ENCODE measurements at places on chromosomes 3 and 15.
A peak's percentile ranks its signal among the peaks of the same experiment; 100 is the strongest.

DNA sequence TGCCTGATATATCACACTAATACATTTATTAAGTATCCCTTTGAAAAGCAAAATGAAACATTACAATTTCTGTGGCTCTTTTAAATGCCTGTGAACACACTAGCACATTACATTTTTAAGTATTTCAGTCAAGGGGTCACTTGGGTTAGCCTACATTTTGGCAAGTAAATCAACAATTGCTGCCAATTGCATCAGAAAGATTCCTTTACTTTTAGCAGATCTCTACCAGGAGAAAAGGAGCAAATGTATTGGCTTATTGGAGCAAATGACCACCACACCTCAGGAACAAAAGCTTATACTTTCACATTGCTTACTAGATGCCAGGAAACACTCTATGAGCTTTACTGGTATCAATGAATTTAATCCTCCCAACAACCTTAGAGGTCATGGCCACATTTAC lies 947.1 kb downstream of the FHIT start:
- no peak for DNase-seq
- no peaks in the 10 kb centered on the region for H3K4me1 ChIP-seq
- no peak overlapping the region for H3K27ac ChIP-seq
- H3K36me3 ChIP-seq, result no peaks in the 10 kb centered on the region
- no peaks in the 10 kb centered on the region for H3K27me3 ChIP-seq

- no peak for DNase-seq
- H3K4me1 ChIP-seq, result peaks cover 14% of the 10 kb centered on the region
- H3K36me3 ChIP-seq, result no peaks in the 10 kb centered on the region
- H3K27ac ChIP-seq, result no peak overlapping the region
- peaks cover 14% of the 10 kb centered on the region for H3K27me3 ChIP-seq
These were observed 115.7 kb downstream of the SEMA5B start for GRCh38 chr3:122911901-122912300.

DNA sequence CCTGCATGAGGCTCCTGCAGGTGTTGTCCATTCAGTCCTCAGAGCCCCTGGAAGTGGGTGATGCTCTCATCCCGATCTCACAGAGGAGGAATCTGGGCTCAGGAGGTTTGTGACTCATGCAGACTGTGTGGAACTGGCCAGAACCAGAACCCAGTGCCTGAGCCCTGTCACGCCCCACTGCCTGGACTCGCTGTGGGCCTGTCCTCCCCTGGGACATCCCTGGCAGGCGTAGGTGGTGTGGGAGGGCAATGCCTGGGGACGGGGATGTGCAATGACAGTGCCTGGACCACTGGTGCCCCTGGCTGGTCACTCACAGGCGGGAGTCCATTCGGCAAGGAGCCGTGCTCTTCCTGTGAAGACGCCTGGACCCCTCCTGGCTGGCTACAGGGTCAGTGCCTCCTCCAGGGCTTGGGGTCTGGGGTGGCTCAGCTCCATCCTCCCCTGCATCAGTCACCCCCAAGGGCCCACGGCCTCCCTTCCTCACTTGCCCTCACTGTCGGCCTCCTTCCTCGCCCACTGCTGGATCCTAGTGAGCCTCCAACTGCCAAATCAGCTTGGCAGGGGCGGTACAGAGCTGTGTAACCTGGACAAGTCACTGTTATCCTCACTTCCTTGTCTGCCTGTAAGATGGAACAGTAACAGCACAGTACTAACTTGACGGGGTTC lies 14.9 kb downstream of the PSTPIP1 start:
- H3K27me3 ChIP-seq, result no peaks in the 10 kb centered on the region
- no peak for DNase-seq
- H3K27ac ChIP-seq, result peak overlapping the region; percentile 36
- H3K36me3 ChIP-seq, result peaks cover 13% of the 10 kb centered on the region
- no peak overlapping the region for H3K4me3 ChIP-seq
- H3K4me1 ChIP-seq, result peaks cover 64% of the 10 kb centered on the region

DNA sequence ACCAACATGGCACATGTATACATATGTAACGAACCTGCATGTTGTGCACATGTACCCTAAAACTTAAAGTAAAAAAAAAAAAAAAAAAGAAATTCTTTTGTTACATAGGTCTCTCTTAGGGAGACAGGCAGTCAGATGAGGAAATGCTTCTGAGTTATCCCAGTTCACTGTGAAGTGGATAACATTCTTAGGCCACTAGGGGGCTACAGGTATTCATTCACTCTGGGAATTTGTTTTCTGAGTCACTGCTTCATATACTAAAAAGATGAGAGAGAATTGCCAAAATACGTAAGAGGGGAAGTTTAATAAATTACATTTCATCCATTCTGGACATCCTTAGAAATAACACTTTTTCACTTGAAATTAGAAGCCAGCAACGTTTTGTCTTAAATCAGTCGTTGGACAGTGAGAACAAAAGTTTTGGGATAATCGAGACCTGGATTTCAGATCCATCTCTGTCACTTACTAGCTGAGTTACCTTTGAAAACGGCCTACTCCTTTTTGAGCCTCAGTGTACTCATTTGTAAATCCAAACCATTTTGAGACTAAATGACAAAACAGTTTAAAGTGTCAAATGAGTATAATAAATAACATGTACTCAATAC lies 738.4 kb upstream of the ALCAM start:
- DNase-seq, result no peak
- H3K36me3 ChIP-seq, result no peaks in the 10 kb centered on the region
- no peak overlapping the region for H3K27ac ChIP-seq
- H3K4me1 ChIP-seq, result peaks cover 5% of the 10 kb centered on the region
- H3K4me3 ChIP-seq, result no peak overlapping the region

- H3K4me1 ChIP-seq, result peaks cover 27% of the 10 kb centered on the region
- DNase-seq, result no peak
- H3K4me3 ChIP-seq, result no peak overlapping the region
- H3K27me3 ChIP-seq, result no peaks in the 10 kb centered on the region
- no peak overlapping the region for H3K27ac ChIP-seq
These were observed 60.1 kb downstream of the VGLL4 start for GRCh38 chr3:11583638-11584046.

DNA sequence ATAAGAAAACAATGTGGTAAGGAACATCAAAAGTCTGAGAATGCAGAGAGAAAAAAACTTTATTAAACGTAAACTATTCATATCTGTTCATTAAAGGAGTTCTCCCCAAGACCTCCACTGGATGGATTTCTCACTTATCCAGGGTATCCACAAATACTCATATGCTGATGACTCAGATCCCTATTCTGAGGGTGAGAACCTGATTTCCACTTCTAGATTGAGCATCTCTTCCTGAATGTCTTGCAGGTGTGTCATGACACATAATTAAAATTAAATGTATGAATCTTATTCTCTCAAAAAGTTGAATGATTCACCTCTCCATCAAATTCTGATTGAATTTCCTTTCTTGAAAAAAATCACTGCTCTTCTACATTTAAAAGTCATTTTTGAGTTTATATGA lies 199.9 kb downstream of the MFSD1 start:
- no peak for DNase-seq
- no peaks in the 10 kb centered on the region for H3K4me1 ChIP-seq
- H3K36me3 ChIP-seq, result no peaks in the 10 kb centered on the region
- H3K4me3 ChIP-seq, result no peak overlapping the region
- no peak overlapping the region for H3K27ac ChIP-seq
- H3K27me3 ChIP-seq, result no peaks in the 10 kb centered on the region

DNA sequence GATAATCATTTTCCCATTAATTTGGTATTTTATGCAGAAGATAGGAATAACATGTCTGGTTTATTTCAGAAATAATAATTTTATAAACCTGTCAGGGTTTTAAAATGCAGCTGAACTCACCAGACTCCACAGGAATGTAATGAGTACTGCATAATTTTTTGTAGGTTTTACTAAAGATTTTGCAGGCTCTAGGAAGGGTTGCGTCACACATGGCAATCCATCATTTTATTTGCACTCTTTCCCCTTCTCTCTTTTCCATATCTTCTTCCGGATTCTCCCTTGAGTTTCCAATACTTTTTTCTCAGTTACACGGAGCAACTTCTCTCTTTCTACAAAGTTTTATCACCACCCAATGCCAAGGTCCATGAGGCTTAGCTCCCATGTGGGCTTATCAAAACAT lies 234.7 kb downstream of the NFKBIZ start:
- H3K27me3 ChIP-seq, result no peaks in the 10 kb centered on the region
- H3K4me3 ChIP-seq, result no peak overlapping the region
- H3K36me3 ChIP-seq, result no peaks in the 10 kb centered on the region
- peaks cover 28% of the 10 kb centered on the region for H3K4me1 ChIP-seq

DNA sequence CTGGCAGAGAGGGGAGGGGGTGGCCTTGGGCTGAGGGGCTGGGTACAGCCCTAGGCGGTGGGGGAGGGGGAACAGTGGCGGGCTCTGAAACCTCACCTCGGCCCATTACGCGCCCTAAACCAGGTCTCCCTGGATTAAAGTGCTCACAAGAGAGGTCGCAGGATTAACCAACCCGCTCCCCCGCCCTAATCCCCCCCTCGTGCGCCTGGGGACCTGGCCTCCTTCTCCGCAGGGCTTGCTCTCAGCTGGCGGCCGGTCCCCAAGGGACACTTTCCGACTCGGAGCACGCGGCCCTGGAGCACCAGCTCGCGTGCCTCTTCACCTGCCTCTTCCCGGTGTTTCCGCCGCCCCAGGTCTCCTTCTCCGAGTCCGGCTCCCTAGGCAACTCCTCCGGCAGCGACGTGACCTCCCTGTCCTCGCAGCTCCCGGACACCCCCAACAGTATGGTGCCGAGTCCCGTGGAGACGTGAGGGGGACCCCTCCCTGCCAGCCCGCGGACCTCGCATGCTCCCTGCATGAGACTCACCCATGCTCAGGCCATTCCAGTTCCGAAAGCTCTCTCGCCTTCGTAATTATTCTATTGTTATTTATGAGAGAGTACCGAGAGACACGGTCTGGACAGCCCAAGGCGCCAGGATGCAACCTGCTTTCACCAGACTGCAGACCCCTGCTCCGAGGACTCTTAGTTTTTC lies 4.9 kb downstream of the ISL2 start:
- DNase-seq, result no peak
- H3K27ac ChIP-seq, result no peak overlapping the region
- H3K27me3 ChIP-seq, result peaks cover 60% of the 10 kb centered on the region
- H3K4me1 ChIP-seq, result peaks cover 66% of the 10 kb centered on the region
- no peaks in the 10 kb centered on the region for H3K36me3 ChIP-seq

DNA sequence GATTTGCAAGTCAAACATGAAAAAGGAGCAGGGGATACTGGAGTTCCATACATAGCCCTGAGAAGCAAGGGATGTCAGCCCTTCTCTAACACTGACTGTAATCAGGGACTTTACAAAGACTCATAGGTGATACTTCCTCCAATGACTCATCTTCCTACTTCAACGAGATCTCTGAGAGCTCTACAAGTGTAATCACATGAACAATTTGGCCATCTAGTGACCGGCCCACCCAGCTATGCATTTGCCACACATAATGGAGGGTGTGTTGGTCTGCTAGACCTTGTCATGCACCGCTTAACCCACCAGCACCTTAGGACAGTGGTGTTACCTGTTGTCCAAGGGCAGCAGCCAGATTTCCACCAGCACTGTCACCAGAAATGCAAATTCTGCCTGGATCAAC lies 75.3 kb downstream of the NCEH1 start:
- H3K36me3 ChIP-seq, result peaks cover 43% of the 10 kb centered on the region
- H3K4me3 ChIP-seq, result no peak overlapping the region
- no peaks in the 10 kb centered on the region for H3K27me3 ChIP-seq
- no peak for DNase-seq
- H3K4me1 ChIP-seq, result no peaks in the 10 kb centered on the region
- H3K27ac ChIP-seq, result no peak overlapping the region

- H3K27ac ChIP-seq, result no peak overlapping the region
- DNase-seq, result no peak
- no peaks in the 10 kb centered on the region for H3K27me3 ChIP-seq
- H3K4me1 ChIP-seq, result no peaks in the 10 kb centered on the region
These were observed 59.0 kb downstream of the GRIP2 start for GRCh38 chr3:14481018-14481645.

DNA sequence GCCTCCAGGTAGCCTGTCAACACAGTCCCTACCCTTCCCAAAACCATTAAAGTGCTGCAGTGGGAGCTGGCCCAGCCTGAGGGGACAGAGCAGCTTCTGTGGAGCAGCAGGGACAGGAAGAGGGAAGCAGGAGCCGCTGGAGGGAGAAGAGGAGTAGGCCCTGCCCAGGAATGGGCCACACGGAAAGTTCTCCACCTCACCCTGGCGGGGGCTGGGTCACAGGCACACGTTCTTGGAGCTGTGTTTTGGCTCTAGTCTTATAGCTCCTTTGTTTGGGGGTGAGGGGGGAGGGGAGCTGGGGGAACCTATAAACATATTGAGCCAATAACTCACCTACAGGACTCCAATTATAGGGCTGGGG lies 508.6 kb downstream of the SHQ1 start:
- H3K4me3 ChIP-seq, result no peak overlapping the region
- no peak for DNase-seq
- H3K27me3 ChIP-seq, result peaks cover 2% of the 10 kb centered on the region
- H3K4me1 ChIP-seq, result peaks cover 1% of the 10 kb centered on the region
- H3K27ac ChIP-seq, result no peak overlapping the region

GRCh38 chr3:194988495-194989165 lies 282.3 kb downstream of the XXYLT1 start:
- H3K27me3 ChIP-seq, result peaks cover 6% of the 10 kb centered on the region
- H3K4me1 ChIP-seq, result no peaks in the 10 kb centered on the region
- H3K4me3 ChIP-seq, result no peak overlapping the region
- no peak overlapping the region for H3K27ac ChIP-seq

DNA sequence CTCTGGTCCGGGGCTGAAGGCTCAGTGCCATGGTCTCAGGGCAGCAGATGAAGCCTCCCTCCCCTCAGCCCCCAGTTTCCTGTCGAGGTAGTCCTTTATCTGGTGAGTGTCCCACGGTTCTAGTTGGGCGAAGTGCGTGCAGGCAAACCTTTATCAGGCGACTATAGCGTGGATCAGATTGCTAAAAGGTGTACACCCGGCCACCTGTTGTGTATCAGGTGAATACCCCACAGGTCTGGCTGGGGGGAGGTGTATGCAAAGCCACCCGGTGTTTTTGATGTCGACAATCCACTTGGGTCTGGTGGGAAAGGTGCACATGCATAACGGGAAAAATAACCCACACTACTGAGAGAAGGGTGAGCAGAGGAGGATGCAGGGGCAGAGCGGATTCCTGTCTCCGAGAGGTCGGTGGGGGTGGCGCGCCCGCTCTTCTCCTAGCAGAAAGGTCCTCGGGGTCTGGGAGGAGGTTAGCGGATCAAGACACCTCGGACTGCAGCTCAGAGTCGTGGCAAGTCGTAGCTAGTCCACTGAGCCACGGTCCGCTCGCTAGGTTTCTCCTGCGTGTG lies 507 bp downstream of the SLC12A6 start:
- no peaks in the 10 kb centered on the region for H3K27me3 ChIP-seq
- H3K36me3 ChIP-seq, result peaks cover 35% of the 10 kb centered on the region
- H3K4me1 ChIP-seq, result peaks cover 70% of the 10 kb centered on the region

DNA sequence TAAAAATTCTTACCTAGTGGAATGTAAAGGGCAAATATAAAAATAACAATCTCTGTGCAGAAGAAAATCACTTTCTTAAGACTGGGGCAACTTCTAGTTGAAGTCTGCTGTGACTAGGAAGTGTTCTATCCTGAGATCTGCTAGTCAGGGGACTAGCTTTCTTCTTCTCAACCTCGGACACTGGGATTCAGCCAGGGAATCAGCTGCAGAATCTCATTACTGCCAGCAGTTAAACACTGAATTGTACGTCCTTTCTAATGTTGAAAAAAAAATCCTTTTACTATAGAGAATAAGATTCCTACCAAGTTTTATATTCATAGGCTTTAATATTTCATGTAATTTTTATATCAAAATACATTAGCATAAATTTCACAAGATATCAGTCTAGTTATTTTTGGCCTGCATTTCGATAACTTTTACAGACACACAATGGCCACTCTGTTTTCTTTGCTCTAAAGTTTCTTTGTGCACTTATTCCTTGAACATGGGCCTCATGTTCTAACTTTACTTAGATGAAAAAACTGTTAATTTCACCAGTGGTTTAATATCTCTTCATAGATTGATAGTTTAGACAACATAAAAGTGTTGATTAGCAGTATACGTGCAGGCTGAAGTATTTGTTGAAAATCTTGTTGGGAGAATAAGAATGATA lies 2.6 kb upstream of the NEO1 start:
- peaks cover 9% of the 10 kb centered on the region for H3K4me1 ChIP-seq
- H3K36me3 ChIP-seq, result no peaks in the 10 kb centered on the region
- no peak overlapping the region for H3K4me3 ChIP-seq
- H3K27me3 ChIP-seq, result peaks cover 37% of the 10 kb centered on the region
- no peak overlapping the region for H3K27ac ChIP-seq
- no peak for DNase-seq

Data from activated B cell treated with CpG ODN at 0.5 μM for 24 hours (primary cell).